Mesenchymal stem cell (in vitro differentiated cells and primary cell): ENCODE measurements at places on chromosomes 7 and 10.

GRCh38 chr7:116447966-116448839 lies 51.3 kb upstream of the CAV2 start:
- H3K36me3 ChIP-seq = no peaks in the 10 kb centered on the region
- H3K4me1 ChIP-seq = peaks cover 2% of the 10 kb centered on the region
- H3K27me3 ChIP-seq = no peaks in the 10 kb centered on the region

DNA sequence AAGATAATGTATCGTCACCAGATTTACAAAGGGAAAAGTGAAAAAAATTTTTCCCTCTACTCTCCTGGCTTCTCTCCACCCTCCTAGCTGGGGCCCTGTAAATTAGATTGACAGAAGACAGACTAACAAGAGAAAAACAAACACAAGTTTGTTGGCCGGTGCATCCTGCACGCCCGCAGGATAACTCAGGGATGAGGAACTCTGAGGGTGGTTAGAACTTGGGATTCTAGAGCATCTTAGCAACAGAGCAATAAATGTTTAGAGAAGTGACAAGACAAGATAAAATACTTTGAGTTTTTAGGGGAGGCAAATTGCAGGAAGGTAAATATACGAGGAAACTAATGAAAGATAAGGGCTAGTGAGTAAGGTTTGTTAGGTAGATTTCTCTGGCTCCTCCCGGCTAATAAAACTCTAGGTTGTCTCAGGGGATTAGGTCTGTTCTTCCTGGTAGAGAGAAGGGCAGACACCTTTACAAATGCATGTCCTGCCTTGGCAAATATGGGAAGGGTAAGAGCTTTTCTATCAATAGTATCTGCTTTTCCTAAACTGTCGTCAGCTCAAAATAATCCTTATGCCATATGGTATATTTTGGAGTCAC lies 4.3 kb upstream of the UCN3 start:
- H3K4me1 ChIP-seq = no peaks in the 10 kb centered on the region
- DNase-seq = no peak
- H3K27me3 ChIP-seq = peaks cover 19% of the 10 kb centered on the region
- no peak overlapping the region for H3K27ac ChIP-seq

DNA sequence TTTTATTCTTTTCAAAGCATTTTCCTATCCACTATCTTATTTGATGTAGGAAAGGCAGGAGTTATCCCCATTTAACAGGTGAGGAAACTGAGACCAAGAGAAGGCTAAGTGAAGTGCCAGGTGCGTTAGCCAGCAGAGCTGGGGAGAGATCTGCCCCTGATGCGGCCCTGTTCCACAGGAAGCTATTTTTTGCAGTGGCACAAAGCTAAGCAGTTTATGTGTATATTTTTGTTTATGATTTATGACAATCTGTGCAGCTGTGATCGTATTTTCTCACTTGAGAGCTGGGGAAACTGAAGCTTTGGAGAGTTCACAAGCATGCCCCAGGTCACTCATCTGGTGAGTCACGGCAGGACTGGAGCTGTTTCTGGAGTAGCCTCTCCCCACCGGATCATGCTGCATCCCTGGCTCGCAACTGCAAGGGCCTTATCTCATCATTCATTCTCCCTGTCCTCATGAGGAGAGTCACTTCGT lies 38.8 kb downstream of the SLC29A3 start:
- H3K27me3 ChIP-seq = peaks cover under 1% of the 10 kb centered on the region
- peaks cover 20% of the 10 kb centered on the region for H3K36me3 ChIP-seq
- no peak overlapping the region for H3K27ac ChIP-seq
- H3K4me3 ChIP-seq = no peak overlapping the region
- peak; percentile 55 for DNase-seq

- H3K4me3 ChIP-seq = no peak overlapping the region
- H3K27me3 ChIP-seq = no peaks in the 10 kb centered on the region
- no peak overlapping the region for H3K27ac ChIP-seq
- H3K36me3 ChIP-seq = no peaks in the 10 kb centered on the region
- H3K4me1 ChIP-seq = no peaks in the 10 kb centered on the region
- no peak for DNase-seq
Observed at GRCh38 chr10:89710753-89711152, 9.4 kb downstream of the KIF20B start.

GRCh38 chr10:124946945-124947344 lies 5.0 kb downstream of the ZRANB1 start:
- peaks cover 3% of the 10 kb centered on the region for H3K4me1 ChIP-seq
- H3K27ac ChIP-seq = no peak overlapping the region
- peaks cover 14% of the 10 kb centered on the region for H3K36me3 ChIP-seq
- DNase-seq = no peak
- H3K4me3 ChIP-seq = no peak overlapping the region

- no peak overlapping the region for H3K4me3 ChIP-seq
- H3K27me3 ChIP-seq = no peaks in the 10 kb centered on the region
- DNase-seq = no peak
- H3K4me1 ChIP-seq = no peaks in the 10 kb centered on the region
- H3K27ac ChIP-seq = no peak overlapping the region
Observed at GRCh38 chr10:76405922-76406321, 974.5 kb downstream of the LRMDA start.

- no peak overlapping the region for H3K4me3 ChIP-seq
- peaks cover 6% of the 10 kb centered on the region for H3K4me1 ChIP-seq
- H3K27ac ChIP-seq = no peak overlapping the region
- no peaks in the 10 kb centered on the region for H3K27me3 ChIP-seq
- peak; percentile 50 for DNase-seq
Observed at GRCh38 chr10:128047991-128048818, 78.0 kb downstream of the MKI67 start.

DNA sequence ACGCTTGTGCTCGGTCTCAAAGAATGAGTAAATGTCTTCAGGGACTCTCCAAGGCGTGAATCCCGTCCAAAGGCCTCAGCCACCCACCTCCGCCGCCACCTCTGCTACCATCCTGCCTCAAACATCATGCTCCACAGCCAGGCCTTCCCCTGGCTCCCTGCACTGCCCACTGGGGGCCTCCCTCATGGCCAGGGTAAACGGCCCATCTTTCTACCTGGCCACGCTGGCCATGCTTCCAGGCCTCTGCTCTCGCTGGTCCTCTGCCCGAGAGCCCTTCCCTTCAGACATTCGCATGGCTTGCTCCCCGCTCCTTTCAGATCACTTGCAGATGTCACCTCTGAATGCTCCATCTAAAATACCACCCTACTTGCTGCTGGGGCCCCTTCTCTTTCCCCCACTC lies 40.2 kb downstream of the ZNF783 start:
- H3K4me1 ChIP-seq = no peaks in the 10 kb centered on the region
- DNase-seq = no peak
- peaks cover 8% of the 10 kb centered on the region for H3K36me3 ChIP-seq
- H3K27ac ChIP-seq = no peak overlapping the region
- no peaks in the 10 kb centered on the region for H3K27me3 ChIP-seq
- H3K4me3 ChIP-seq = no peak overlapping the region

- no peaks in the 10 kb centered on the region for H3K4me1 ChIP-seq
- H3K27ac ChIP-seq = no peak overlapping the region
- no peak for DNase-seq
- H3K27me3 ChIP-seq = no peaks in the 10 kb centered on the region
- H3K4me3 ChIP-seq = no peak overlapping the region
Observed at GRCh38 chr7:130476297-130477150, 15.4 kb upstream of the MEST start.

DNA sequence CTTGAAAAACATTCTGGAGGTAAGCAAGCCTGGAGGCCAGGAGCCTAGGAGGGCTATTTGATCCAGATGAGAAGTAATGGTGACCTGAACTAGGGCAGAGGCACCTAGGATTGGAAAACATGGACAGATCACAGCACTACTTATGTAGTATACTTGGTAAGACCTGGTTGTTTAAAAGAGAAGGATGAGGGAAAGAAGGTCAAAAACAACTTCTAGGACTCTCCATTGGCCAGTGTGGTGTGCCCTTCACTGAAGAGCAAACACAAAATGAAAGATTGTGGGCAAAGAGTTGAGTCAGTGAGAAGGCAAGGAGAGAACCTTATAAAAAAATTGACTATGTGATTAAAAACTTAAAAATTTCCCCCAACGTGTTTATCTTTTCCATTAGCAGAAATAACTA lies 14.3 kb downstream of the ANKRD1 start:
- no peaks in the 10 kb centered on the region for H3K27me3 ChIP-seq
- no peaks in the 10 kb centered on the region for H3K4me1 ChIP-seq
- H3K27ac ChIP-seq = no peak overlapping the region
- H3K4me3 ChIP-seq = no peak overlapping the region
- DNase-seq = no peak
- peaks cover 5% of the 10 kb centered on the region for H3K36me3 ChIP-seq

GRCh38 chr7:43922726-43923125 lies 3.5 kb upstream of the UBE2D4 start:
- no peak for DNase-seq
- no peak overlapping the region for H3K4me3 ChIP-seq
- H3K36me3 ChIP-seq = no peaks in the 10 kb centered on the region
- no peak overlapping the region for H3K27ac ChIP-seq
- H3K27me3 ChIP-seq = no peaks in the 10 kb centered on the region

DNA sequence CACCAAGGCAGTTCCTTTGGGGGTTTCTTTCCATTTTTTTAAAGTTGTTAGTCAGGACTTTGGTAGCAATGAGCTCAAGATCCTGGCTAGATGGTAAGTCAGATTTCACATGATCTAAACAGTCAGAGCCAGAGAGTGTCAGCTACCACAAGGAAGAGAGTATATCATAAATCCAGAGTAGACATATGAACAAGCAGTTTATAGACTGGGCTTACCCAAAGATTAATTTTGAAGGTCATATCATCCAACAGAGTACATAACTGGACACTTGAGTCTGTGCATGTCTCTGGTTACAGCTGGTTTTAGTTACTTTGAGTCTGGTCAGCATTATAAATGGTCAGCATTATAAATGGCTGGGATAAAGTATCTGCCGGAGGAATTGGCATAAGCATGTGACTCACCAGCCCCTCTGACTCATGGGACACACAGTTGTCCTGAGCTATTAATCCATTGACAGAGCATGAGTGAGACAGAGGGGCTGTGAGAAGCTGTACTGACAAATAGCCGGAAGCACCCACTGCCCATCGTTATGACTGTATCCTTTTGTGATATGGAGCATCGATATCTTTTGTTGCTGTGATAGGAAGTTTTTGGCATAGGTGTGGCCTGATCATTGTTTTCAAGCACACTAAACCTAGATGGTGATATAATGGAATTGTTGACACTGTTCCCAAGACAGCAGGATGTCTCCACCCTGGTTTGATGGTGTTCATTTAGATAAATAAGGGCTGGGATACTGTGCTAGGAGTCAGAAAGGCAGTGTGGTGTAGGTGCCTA lies 19.3 kb downstream of the PPP1R3C start:
- H3K27me3 ChIP-seq = no peaks in the 10 kb centered on the region
- peaks cover 14% of the 10 kb centered on the region for H3K4me1 ChIP-seq
- peak; percentile 98 for DNase-seq
- no peak overlapping the region for H3K4me3 ChIP-seq

DNA sequence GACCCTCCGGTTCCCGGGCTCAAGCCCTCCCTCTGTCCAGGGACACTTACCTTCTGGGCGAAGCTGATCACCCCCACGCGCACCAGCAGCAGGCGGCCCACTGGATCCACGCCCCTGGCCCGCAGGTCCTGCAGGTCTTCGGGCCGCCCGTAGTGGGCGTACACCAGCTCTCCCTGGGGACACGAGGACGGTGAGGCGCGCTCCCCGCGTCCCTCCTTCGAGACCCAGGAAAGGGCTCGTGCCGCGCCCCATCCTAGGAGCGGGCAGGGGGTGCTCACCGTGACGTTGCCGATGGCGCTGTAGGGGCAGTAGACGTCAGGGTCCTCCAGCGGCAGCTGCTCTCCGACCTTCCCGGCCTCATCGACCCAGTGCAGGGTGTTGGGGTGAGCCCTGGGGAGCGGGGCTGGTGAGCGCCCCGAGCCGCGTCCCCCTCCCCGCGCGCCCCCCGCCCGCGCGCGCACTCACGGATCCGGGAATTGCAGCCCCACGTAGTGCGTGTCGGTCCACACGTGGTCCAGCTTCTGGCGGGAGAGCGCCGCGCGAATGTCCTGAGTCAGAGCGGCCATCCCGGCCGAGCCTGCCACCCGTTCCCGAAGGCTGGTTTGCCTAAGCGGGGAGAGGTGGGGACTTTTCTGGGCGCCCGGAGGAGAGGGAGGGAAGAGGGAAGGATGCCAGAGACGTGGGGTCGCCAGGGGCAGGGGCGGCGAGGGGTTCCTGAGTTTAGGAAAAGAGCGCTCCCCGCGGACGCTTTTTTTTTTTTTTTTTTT lies 8.2 kb downstream of the TFR2 start:
- DNase-seq = peak; percentile 42
- H3K4me3 ChIP-seq = peak overlapping the region; percentile 69
- peaks cover 8% of the 10 kb centered on the region for H3K4me1 ChIP-seq
- H3K36me3 ChIP-seq = no peaks in the 10 kb centered on the region
- no peak overlapping the region for H3K27ac ChIP-seq

GRCh38 chr7:137642472-137642871 lies 204.3 kb downstream of the DGKI start:
- H3K4me3 ChIP-seq = no peak overlapping the region
- no peaks in the 10 kb centered on the region for H3K4me1 ChIP-seq
- no peaks in the 10 kb centered on the region for H3K36me3 ChIP-seq
- no peak overlapping the region for H3K27ac ChIP-seq

GRCh38 chr7:92614660-92615174 lies 24.5 kb upstream of the FAM133B start:
- no peak overlapping the region for H3K27ac ChIP-seq
- peak; percentile 46 for DNase-seq
- no peak overlapping the region for H3K4me3 ChIP-seq
- peaks cover 3% of the 10 kb centered on the region for H3K4me1 ChIP-seq
- peaks cover 21% of the 10 kb centered on the region for H3K36me3 ChIP-seq

DNA sequence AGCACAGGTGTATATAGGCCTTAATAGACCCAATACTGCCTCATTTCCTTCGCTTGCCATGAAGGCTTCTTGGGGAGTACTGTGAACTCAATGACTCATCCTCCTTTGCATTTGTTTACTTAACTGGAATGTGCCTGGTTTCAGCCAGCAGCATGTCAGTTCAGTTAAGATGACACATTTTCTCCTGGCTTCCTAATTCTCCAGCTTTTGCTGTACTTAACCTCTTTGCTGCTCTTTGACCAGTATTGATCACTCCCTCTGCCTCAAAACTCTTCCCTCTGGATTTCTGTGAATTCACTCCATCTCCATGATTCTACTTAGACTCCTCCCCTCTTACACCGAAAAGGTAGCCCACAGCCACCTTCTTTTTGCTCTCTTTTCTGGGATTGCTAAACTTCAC lies 135.7 kb downstream of the MAGI2 start:
- H3K27me3 ChIP-seq = no peaks in the 10 kb centered on the region
- no peak overlapping the region for H3K27ac ChIP-seq
- H3K4me3 ChIP-seq = no peak overlapping the region
- peak; percentile 94 for DNase-seq
- H3K4me1 ChIP-seq = no peaks in the 10 kb centered on the region
